Heart left ventricle (tissue), 16 donors: ENCODE measurements at places on chromosomes 4 and X. TPM values are rescaled to one million over a fixed set of nuclear protein-coding genes. Genes with fewer than 3 reads are reported as not detected.

DNA sequence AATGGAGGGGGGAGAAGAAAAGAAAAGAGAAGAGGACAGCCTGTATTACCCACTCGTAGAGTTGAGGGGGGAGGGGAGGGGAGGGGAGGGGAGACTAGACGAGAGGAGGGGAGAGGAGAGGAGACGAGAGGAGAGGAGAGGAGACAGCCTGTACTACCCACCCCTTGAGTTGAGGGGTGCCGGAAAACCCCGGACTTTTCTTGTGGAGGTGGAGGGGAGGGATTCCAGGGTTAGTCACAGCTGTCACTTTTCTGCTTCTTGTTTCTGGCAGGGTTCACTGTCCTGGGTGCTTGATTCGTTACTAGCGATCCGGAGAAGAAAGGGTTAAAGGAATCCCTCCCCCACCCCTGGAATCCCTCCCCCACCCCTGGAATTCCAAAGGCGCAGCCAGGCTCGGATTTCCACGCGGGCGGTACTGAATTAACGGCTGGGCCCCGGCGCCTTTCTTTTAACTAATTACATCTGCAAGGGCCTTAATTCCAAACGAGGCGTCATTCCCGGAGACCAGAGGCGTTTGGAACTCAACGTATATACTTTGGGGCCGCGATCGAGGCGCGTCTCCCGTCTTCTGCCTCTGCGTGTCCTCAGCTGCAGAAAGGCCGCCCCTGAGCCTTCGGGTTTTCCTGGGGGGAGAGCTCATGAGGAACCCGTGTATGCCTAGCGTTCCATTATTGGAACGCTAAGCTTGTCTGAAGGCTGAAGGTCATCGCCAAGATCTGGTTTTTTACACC lies 20.1 kb upstream of the CSF2RA start:
- DNase-seq: no peak

The MAGEB1 gene
- not detected for polyA plus RNA-seq

- DNase-seq: no peak
These were observed 267.6 kb downstream of the TENM3 start for GRCh38 chr4:182510836-182511235.

The ARHGAP36 gene
- polyA plus RNA-seq: not detected

DNA sequence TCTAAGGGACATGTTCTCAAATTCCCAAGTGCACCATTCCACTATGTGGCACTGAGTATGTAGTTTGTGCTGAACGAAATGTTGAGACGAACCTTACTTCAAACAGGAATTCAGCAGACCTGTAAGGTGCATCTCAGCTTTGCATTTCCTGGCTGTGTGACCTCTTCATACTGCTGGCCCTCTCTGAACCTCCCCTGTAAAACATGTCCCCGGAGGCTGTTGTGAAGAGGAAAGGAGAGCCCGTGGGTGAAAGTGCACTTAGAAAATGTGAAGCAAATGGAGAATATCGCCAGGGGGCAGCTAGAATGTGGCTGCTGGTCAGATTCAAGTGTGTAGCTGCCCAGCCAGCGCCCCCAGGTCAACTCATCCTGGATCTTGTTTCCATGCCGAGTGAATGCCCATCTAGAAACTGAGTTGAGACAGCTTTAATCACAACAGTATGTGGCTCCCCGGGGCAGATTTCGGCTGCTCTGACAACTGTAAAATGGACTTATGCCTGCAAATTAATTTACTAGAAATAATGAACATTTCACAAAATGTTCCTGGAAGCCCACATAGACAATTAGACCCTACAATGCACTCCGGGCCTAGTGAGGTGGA lies 263.3 kb downstream of the EVC2 start:
- DNase-seq: no peak

The FRG1 gene
- 35.2 TPM for polyA plus RNA-seq

GRCh38 chr4:81148576-81148975 lies 66.4 kb downstream of the PRKG2 start:
- no peak for DNase-seq

DNA sequence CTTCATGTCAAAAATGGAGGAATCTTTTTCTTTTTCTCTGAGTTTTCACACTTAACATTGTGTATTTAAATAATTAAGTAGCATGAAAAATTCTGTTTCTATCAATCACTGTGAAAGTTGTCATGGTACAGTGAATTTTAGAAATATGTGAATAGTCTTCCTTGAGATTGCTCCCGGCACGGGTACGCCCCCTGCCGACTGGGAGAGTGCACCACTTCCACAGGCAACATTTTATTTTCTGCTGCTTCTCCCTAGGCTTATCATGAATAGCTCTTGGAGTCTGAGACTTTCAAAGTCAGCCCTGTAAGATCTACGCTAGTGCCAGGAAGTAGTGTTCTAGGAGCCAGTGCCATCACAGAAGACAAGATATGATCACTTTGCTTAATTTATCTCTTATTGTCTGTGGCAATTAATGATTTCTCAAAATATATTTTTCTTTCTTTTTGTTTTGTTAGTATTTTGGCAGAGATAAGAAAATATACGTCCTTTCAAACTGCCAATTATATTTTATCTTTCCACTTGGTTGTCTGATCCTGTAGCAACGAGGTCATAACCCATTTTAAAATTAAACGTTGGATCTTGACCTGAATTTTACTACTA lies 763.8 kb upstream of the AADAT start:
- DNase-seq: peak; percentile 24

DNA sequence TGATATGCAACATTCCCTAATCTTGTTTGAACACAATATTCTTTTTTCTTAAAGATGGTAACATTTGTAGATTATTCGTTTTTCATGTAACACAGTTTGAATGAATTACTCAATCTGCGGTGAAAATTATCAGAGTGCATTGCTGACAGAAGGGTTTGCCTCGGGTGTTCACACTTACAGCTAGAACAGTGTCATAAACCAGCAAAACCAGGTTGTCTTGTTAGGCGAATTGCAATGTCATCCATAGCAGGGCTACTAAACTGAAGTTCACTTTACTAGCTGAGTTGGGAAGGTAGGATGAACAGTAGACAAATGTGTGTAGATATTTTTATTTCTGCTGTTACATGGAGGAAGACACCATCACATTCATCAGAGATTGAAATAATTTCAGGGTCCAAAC lies 98.9 kb downstream of the SLC39A8 start:
- no peak for DNase-seq

DNA sequence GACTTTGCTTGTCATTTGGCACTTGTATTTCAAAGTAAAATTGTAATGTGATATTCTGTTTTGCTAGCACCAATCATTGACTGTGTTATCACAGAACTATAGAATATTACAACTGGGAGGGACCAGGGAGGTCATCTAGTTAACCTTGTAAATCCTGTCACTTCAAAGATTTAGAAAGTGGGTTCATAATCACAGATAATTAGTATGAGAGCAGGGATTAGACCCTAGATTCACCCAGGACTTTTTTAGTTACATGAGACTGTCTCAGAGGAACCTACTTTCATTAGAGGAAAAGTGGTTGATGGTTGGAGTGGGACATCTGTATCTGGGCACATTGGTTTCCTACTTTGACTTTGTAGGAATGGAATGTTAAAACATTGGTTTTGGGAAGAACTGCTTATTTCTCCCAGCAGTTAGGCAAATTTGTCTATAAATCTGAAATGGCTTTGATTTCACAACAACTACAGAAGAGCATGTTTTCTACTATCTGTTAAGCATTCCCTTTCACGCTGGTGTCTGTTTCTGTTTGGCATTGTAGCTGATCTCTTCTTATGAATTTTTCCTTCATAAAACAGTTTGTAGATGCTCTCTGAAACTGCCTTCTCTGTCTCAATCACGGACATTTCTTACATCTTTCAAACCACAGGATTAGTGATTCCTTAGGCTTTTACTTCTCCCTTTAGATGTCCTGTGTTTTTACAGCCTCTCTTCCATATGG lies 144.1 kb downstream of the DIPK2B start:
- no peak for DNase-seq

The STOX2 gene
- polyA plus RNA-seq: 6.2 TPM

DNA sequence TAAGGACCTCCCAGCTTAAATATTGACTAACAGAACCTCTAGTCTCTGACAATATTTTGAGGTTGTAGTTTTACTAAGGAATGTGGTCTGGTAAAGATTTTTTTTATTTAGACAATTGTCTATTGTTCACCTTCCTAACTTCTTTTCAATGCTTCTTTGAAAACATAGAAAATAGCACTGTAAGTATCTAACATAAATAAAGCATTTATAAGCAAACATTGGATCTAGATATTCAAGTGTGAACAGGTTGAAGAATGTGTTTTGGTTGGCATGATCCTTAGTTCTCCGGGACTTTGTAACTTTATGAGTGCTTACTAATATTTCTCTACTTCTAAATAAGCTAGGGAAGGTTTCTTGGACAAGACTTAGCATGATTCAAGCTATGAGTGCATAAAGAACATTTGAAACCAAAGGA lies 285.4 kb upstream of the ARSJ start:
- DNase-seq: no peak

DNA sequence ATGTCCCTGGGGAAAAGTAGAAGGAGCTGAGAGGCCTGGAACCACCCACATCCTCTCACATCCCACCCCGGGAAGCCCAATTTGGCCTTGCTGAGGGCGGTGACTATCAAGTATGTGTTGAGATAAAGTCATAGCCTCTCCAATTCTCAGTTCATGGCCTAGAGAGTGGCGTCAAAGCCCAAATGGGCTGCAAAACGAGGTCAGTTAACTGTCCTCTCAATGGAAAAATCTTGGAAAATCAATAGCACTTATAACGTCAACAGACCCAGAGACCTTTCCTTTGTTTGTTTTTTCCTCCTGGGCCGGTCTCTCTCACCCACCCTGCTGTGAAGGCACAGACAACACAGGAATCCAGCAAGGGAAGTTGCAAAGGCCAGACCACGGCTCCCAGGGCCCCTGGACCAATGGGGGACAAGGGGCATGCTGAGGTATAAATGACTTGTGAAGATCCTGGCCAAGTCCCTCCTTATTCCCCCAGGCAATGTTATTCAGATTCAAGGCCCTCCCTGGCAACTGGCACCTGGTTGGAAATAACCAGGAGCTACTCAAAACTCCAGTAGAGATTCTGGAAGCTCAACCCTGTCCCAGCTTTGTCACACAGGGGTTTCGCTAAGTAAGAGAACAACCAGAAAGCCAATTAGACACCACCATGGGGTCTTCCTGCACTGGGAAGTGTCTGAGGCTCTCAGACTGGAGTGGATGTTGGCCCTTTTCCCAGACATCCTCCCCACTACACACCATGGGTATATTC lies 38.6 kb downstream of the TSC22D3 start:
- DNase-seq: peak; percentile 61

The FGFBP2 gene
- polyA plus RNA-seq: 0.39 TPM

DNA sequence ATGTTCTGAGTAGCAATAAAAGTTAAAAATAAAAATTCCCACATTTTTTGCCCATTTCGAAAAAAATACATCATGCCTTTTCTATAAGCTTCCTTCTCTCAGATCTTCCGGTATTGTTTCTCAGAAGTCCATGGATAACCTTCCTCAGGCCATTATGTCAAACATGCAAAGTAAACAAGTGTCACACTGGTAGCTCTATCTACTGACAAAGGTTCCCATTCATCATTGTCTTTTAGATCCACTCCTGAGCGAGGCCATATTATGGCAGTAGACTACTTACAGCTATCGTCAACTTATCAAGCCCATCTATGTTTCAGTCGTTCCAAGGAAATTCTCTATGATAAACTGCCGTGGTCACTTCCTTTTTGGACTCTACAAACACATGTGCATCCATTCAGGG lies 1068.2 kb downstream of the GLUD2 start:
- no peak for DNase-seq

- DNase-seq: peak; percentile 20
These were observed 71.6 kb downstream of the FAM53A start for GRCh38 chr4:1612278-1613098.

- no peak for DNase-seq
These were observed 232.3 kb downstream of the PABPC4L start for GRCh38 chr4:133969202-133969848.

- DNase-seq: no peak
These were observed 42.1 kb downstream of the RHOH start for GRCh38 chr4:40238700-40239548.

- no peak for DNase-seq
These were observed 156.9 kb downstream of the SLIT2 start for GRCh38 chr4:20408611-20409010.

- DNase-seq: no peak
These were observed 135.1 kb downstream of the IRS4 start for GRCh38 chrX:108601276-108601675.

- no peak for DNase-seq
These were observed 157.5 kb upstream of the ITM2A start for GRCh38 chrX:79524642-79525041.

GRCh38 chr4:148182230-148182911 lies 259.8 kb downstream of the NR3C2 start:
- DNase-seq: no peak

The TMPRSS11A gene
- not detected for polyA plus RNA-seq

- no peak for DNase-seq
These were observed 249.2 kb upstream of the GPRIN3 start for GRCh38 chr4:89556601-89557305.

The GLRA3 gene
- polyA plus RNA-seq: not detected

- no peak for DNase-seq
These were observed 151.9 kb downstream of the CRLF2 start for GRCh38 chrX:1060562-1060960.

- DNase-seq: no peak
These were observed 309.7 kb upstream of the TENM3 start for GRCh38 chr4:181933471-181933870.

GRCh38 chrX:96455078-96455477 lies 229.6 kb upstream of the DIAPH2 start:
- no peak for DNase-seq

The PF4V1 gene
- polyA plus RNA-seq: not detected

GRCh38 chrX:45824471-45824870 lies 623.8 kb upstream of the DIPK2B start:
- no peak for DNase-seq

DNA sequence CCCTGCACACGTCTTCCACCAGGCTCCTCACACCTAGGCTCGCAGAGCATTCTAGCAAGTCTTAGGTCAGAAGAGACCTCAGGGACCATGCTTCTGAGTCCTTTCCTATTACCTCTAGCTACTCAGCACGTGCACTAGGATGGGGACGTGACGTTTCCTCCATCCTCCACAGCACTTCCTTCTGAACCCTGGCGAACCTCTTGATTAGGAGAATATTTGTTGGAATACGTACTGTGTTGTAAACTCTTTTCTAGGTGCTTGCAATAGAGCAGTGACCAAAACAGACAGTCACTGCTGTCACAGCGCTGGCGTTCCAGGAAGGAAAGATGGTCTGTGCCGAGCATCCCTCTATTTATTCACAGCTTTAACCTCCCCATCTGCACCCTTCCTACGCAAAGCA lies 12.9 kb upstream of the TENM3 start:
- DNase-seq: no peak

The FRAS1 gene
- 0.57 TPM for polyA plus RNA-seq

The SPP1 gene
- polyA plus RNA-seq: 1.6 TPM

- DNase-seq: no peak
These were observed 250.0 kb downstream of the GPAT3 start for GRCh38 chr4:83785891-83786290.
